ENCODE measurements at places on chromosomes 16 and 17.

DNA sequence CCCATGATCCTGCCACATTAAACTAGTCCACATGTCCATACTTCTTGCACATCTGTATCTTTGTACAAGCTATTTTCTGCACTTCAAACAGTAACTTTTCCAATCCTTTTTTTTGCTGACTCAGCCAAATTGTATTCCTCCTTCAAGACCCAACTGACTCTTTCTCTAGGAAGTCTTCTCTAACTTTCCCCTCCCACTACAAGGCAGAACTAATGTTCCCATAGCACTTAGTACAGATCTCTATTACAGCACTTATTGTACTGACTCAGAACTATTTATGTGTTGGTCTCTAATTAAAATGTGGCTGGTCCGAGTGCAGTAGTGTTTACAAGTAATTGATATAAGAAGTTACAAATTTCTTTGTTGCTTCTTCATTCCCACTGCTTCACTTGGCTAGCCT, 8.2 kb downstream of the FAM222B start:
- DNase-seq, result no peak

DNA sequence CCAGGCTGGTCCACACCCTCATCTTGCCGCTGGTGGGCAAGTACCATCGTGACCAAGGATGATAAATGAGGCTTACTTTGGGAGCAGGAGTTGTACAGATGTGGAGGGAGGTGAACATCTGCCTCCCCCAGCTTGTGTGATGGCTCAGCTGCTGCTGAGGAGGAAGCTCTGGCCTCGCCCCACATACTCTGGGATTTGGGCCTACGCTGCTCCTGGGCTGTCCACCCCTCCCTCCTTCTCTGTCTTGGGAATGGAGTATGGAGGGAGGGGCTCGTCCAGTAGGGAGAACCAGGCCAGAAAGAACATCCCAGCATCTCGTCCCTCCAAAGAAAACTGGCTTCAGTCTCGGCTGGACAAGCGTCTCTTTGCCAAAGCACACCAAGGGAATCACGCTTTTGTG, 134.8 kb upstream of the CDC42EP4 start:
- no peak for DNase-seq

GRCh38 chr17:79203016-79203415, 128.4 kb downstream of the ENGASE start:
- DNase-seq, result no peak

DNA sequence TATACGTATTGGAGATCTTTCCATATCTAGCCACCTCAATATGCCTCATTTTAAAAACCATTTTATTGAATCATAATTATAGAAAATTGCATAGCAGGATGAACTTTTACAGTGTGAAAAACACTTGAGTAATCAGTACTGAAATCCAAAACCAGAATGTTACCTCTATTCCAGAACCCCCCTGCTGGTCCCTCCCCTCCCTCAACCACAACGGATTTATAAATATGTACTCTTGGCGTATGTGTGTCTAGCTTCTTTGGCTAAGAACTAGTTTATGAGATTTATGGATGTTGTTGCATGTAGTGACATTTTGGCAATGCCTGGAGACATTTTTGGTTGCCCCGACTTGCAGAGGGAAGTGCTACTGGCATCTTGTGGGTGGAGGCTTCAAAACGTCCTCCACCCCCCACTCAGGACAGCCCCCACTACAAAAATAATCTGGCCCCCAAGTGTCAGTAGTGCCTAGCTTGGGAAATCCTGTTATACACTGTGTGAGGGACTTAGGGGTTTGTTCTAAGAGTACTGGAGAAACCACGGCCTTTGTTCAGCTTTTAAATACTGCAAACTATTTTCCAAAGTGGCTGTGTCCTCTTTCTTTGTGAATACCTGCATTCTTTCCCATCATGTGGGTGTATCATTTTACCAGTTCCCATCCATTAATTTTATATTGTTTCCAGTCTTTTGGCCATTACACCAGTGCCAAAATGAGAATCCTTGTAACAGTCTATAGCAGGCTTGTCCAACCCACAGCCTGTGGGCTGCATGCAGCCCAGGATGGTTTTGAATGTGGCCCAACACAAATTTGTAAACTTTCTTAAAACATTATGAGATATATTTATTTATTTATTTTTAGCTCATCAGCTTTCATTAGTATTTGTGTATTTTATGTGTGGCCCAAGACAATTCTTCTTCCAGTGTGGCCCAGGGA, 23.7 kb downstream of the ITPRIPL2 start:
- no peak for DNase-seq
